ENCODE measurements at places on chromosomes 12 and 14.

GRCh38 chr12:113852695-113853490 is 113.2 kb downstream of the RBM19 start:
- no peak for DNase-seq

GRCh38 chr12:82593143-82593542 is 93.6 kb upstream of the TMTC2 start:
- DNase-seq: no peak

DNA sequence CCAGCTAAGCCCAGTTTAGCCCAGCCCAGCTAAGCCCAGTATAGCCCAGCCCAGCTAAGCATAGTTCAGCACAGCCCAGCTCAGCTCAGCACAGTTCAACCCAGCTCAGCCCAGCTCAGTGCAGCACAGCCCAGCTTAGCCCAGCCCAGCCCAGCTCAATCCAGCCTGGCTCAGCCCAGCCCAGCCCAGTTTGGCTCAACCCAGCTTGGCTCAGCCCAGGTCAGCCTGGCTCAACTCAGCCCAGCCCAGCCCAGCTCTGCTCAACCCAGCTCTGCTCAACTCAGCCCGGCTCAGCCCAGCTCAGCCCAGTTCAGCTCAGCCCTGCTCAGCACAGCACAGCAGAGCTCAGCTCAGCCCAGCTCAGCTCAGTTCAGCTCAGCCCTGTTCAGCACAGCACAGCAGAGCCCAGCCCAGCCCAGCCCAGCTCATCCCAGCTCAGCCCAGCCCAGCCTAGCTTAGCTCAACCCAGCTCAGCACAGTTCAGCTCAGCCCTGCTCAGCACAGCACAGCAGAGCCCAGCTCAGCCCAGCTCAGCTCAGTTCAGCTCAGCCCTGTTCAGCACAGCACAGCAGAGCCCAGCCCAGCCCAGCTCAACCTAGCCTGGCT is 330.9 kb downstream of the TMEM121 start:
- DNase-seq: no peak

DNA sequence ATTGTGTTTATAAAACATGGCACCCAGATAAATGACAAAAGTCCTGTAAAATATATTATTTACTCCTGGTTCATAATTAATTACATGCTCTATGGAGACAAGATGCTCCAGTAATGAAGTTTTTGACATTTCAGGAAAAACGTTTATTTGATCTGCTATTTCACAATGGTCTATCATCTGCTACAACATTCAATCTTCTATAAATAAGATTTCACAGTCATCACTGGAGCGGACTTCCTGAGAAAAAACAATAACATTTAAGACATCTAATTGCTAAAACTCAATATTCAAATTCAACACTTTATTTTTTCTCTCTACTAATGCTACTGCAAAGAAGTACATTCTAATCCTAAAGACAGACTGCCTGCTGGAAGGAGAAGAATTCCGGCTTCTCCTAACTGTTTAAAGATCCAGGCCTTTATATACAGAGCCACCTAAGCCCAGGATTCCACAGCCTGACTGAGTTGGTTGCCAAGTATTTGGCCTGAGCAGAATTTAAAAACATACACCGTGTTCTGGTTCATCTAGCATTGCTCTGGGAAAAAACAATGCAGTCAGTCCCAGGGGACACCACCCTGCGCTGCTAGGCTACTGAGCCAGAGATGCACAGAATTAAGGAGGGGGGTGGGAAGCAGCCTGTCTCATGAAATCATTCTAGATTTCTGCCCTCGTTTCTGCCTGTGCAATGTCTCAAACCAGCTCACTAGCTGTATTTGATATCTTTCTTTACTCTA is 58.0 kb downstream of the TMTC1 start:
- DNase-seq: peak; percentile 82

DNA sequence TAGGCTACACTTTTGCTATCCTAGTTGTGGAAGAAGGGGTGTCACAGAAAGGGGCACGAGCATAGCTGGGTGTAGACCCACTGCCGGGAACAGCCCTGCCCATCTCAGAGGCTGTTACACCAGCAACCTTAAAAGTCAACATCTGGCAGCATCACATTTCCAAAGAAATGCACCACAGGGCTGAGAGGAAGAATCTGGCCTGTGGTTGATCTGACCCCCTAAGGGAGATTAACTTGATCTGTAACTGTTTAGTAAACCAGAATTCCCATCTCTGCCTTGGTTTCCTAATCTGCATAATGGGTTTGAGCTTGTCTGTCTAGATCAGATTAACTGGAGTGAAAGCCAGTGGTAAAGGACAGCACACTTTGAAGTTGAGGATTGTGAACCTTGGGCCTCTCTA is 1.3 kb downstream of the LRP1-AS start:
- DNase-seq: no peak

- no peak for DNase-seq
These were observed 466.0 kb downstream of the RAD51B start for GRCh38 chr14:68285421-68286179.

- no peak for DNase-seq
These were observed 59.7 kb upstream of the C14orf132 start for GRCh38 chr14:95979339-95980042.

GRCh38 chr12:6915789-6916285 is 1.5 kb downstream of the ENO2 start:
- DNase-seq: no peak

DNA sequence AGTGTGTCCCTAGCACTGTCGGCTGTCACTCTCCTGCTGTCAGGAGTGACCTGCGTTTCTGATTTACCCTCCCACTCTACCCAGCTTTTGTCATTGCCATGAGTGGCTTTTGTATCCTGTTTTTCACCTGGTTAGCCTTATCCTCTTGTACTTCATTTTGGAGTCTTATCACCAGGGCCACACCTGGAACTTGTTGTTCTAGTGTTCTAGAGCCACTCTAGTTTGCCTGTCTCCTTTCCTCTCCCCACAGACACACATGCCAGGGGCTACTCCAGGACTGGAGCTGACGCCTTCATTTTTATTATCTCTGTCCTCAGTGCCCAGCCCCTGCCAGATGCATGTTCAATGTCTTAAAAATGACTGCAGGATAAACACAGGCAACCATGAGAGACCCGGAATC is 34.2 kb downstream of the ZC3H14 start:
- no peak for DNase-seq

GRCh38 chr12:28937196-28937595 is 211.9 kb upstream of the FAR2 start:
- DNase-seq: no peak

DNA sequence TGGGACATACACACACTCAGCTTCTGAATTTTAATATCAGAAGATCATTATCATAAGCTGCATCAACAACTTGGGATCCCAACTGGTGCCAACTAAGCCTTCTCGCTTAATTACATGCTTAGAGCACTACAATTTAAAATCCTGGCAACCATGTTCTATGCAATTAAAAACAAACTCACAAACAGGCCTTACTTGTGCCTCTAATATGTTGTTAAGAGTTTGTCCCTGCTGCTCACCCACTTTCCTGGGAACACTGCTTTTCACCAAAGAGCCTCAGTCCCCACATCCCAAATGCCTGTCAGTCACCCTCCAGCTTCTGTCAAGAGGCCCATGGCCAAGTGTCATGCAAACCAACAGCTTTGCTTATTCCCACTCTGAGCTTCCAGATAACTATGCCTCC is 69.7 kb downstream of the TTC9 start:
- DNase-seq: no peak

DNA sequence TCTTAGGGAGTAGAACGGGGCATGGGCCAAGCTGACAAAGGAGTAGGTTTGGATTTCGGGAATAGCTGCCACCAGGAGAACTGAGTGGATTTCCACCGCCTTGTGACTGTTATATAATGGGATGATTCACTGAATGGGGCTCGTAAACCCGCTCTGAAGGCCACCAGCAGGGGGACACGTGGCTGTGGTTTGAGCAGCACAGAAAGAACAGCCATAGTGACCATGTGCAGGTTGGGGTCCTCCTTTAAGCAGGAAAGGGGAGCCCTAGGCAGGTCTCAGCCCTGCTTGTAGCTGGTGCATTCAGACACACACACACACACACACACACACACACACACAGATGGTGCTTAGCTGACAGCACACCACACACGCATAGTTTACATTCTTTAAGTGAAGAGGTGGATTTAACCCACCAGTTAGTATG is 8.6 kb upstream of the ASB2 start:
- DNase-seq: peak; percentile 52

- peak; percentile 71 for DNase-seq
These were observed 147.4 kb upstream of the EGLN3 start for GRCh38 chr14:34098045-34098984.

Measured in eye (tissue), 1 donor.